ENCODE measurements at places on chromosomes 5 and 9.

GRCh38 chr5:77208507-77209163 lies 1.8 kb upstream of the PDE8B start:
- no peak for DNase-seq

DNA sequence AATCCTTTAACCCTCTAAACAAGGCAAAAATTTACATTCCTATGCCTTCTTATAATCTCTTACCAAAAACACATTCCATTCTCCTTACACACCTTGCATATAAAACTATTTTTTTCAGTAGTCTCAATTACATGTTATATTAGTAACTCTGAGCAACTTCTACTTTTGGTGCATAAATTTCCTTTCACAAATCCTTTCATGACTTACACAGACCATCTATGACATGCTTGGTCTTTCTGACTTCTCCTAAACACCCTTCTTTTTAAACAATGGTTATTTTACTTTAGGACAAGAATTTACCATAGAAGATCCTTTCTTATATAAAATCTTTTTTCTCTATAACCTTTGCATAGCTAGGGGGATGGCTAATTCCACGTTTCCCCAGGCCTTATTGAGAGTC lies 208.0 kb upstream of the ARRDC3 start:
- DNase-seq = no peak

- DNase-seq = no peak
Measured at GRCh38 chr5:74626386-74627222, 13.9 kb downstream of the ENC1 start.

- DNase-seq = no peak
Measured at GRCh38 chr9:85569988-85570387, 171.8 kb downstream of the AGTPBP1 start.

DNA sequence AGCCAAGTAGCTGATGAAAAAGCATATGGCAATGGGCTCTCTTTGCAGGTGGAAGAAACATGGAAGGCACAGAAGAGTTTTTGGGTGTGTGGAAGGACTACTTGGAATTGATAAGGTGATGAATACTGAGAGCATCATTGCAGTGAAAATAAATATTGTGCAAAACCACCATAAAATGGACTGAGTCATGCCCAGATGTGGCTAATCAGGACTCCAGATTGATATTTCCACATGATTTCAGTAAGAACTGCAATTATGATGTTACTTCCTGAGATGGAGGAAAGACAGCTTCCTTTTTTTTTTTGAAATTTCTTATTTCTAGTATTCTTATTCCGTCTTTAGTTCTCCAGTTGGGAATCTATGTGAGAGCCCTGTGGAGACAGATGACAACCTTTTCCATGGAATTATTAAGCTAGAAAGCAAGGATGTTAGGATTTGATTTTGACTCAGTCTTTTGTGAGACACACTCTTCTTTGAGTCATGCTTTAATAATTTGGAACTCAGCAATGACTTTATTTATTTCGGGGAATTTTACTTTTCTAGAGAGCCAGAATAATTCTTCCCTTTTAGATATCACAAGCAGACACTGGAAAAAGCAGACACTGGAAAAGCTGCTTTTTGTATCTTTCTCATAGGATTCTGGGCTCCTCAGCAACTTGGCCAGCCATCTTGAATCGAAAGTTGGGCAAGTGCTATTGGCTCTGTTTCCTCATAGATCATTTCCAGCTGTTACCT lies 94.2 kb upstream of the VCAN start:
- no peak for DNase-seq

DNA sequence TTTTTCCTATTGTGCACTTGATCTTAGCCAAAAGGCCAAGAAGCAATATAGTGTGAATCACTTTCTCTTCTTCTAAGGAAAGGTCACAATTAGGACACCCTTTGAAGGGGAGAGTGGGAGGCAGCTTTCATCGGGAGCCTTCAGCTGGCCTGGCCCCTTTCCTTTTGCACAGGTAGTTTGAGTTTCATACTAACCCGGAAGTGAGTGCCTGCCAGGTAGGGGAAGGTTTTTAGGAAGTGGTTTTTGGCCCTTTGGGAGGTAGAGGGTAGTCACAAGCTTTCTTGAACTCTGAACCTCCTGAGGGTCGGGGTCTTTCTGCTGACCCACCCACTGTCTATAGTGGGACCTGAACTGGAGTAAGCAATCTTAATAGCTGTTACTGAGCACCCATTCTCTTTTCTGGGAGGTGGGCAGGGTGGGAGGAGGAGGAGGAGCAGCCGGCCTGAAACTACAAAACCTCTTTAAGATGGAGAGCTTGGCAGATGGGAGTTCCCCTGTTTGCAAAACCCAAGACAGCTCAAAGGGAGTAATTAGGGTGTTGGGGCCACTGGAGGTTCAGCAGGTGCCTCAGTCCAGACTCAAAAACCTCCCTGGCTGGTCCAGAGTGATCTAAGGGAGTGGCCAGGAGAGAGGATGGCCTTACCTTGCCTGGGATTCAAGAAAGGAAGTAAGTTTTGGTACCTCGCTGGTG lies 6.0 kb downstream of the LARP1 start:
- no peak for DNase-seq

DNA sequence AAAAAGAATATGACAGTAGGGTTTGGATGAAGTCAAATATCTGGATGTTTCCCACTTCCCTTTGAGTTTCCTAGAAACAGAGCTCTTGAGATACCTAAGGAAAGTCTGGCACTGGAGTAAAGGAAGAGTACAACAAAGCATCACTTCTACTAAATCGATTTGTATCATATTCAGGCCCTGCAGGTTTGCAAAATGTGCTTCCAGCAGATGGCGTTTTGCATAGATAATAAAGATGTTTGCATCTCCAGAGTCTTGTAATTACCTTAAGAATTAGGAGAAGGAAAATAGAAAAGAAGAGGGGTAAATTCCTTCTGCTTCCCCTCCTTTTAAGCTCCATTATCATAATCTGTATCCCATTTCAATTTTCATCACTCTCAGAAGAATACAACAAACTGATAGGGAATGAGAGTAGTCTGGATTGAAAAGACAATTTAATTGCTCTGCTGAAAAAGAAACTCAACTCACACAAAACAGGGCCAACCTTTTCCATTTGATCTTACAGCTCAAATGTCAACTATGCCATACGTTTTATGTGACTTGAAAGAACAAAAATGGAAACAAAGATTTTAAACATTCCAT lies 380.4 kb downstream of the PTPRD start:
- DNase-seq = no peak

Data from CMK (cell line).